ENCODE measurements at places on chromosomes 5 and 9.

DNA sequence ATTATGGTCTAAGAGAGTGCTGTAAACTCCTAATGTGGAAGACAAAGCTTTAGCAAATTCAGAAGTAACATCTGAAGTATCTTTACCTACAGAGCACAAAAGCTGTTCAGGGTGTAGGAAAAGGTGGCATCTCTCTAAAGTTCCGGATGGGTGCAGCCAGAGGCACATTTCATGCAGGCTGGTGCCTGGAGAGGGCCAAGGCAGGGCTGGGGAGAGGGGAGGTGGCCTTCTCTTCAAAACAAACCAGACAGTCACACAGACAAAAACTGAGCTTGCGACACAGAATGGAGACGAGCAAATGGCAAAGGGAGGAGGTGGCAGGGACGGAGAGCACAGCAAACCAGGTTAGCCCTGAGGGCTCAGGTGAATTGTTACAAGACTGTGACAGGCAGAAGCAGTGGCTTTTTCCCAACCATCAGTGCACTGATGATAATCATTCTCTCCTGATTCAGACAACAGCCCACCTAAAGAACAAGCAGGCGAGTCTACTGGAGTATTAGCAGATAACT, 121.5 kb upstream of the PCA3 start:
- H3K27ac ChIP-seq, result no peak overlapping the region
- H3K36me3 ChIP-seq, result no peaks in the 10 kb centered on the region
- DNase-seq, result no peak
- no peaks in the 10 kb centered on the region for H3K27me3 ChIP-seq

DNA sequence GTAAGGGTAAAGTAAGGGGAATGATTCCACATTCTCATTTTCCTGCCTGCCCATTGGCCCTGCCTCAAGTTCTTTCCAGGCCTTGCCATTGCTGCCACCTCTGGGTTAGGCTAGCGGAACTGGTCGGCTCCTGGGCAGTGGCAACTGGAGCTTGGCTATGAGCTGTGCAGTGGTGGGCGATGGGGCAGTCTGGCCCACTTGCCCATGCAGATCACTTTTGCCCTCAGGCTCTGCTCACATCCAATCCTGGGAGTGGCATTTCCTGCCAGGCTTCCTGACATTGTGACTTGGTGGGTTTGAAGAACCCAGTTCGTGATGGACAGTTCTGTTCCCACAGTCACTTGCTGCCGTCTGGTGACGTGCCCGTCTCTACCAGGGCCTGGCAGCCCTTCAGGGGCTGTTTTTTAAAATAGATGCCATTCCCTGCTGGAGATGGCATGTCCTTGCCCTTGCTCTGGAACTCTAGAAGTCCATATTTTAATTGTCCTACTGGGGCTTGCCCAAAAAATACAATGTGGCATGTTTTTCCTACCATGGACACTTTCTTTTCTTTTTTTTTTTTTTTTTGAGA, 86.1 kb downstream of the FGF18 start:
- no peak overlapping the region for H3K4me3 ChIP-seq
- no peaks in the 10 kb centered on the region for H3K27me3 ChIP-seq
- H3K27ac ChIP-seq, result no peak overlapping the region
- H3K36me3 ChIP-seq, result no peaks in the 10 kb centered on the region
- H3K4me1 ChIP-seq, result no peaks in the 10 kb centered on the region

GRCh38 chr5:56340196-56340980, 107.3 kb upstream of the ANKRD55 start:
- no peaks in the 10 kb centered on the region for H3K36me3 ChIP-seq
- no peaks in the 10 kb centered on the region for H3K4me1 ChIP-seq
- H3K4me3 ChIP-seq, result no peak overlapping the region
- H3K27ac ChIP-seq, result no peak overlapping the region
- no peaks in the 10 kb centered on the region for H3K27me3 ChIP-seq
- no peak for DNase-seq

DNA sequence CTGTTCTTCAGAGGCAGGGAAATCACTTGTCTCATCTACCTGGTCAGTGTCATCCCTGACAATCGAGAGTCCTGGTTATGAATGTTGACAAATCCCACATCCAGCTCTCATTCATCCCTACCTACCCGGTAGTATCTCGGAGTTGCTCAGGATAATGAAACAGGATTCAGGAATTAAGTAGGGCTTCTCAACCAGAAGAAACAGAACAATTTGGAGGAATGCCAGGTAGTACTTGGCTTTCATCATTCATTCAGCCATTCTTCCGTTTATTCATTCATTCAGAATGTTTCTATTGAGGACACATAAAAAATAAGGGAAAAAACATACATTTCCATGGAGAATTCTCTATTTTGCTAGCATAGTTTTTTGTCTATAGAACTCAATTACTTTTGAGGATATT, 195.0 kb downstream of the ARHGEF28 start:
- peak overlapping the region; percentile 29 for H3K27ac ChIP-seq
- DNase-seq, result no peak
- H3K4me3 ChIP-seq, result no peak overlapping the region

GRCh38 chr5:141618030-141618803, 583 bp downstream of the DIAPH1 start:
- no peaks in the 10 kb centered on the region for H3K27me3 ChIP-seq
- peak overlapping the region; percentile 99 for H3K27ac ChIP-seq
- H3K36me3 ChIP-seq, result peaks cover 58% of the 10 kb centered on the region
- H3K4me1 ChIP-seq, result peaks cover 25% of the 10 kb centered on the region
- H3K4me3 ChIP-seq, result peak overlapping the region; percentile 96
- peak; percentile 82 for DNase-seq

- H3K27ac ChIP-seq, result no peak overlapping the region
- H3K4me3 ChIP-seq, result no peak overlapping the region
- H3K36me3 ChIP-seq, result no peaks in the 10 kb centered on the region
- no peaks in the 10 kb centered on the region for H3K4me1 ChIP-seq
Measured at GRCh38 chr9:116605060-116605459, 82.0 kb upstream of the TRIM32 start.

- no peak for DNase-seq
- peaks cover 42% of the 10 kb centered on the region for H3K4me1 ChIP-seq
- peaks cover 5% of the 10 kb centered on the region for H3K36me3 ChIP-seq
- H3K4me3 ChIP-seq, result no peak overlapping the region
Measured at GRCh38 chr9:76650692-76651091, 113.5 kb upstream of the PCA3 start.

- H3K4me3 ChIP-seq, result no peak overlapping the region
- H3K36me3 ChIP-seq, result no peaks in the 10 kb centered on the region
- DNase-seq, result no peak
- no peaks in the 10 kb centered on the region for H3K27me3 ChIP-seq
Measured at GRCh38 chr5:111461934-111462333, 50.4 kb downstream of the STARD4 start.

DNA sequence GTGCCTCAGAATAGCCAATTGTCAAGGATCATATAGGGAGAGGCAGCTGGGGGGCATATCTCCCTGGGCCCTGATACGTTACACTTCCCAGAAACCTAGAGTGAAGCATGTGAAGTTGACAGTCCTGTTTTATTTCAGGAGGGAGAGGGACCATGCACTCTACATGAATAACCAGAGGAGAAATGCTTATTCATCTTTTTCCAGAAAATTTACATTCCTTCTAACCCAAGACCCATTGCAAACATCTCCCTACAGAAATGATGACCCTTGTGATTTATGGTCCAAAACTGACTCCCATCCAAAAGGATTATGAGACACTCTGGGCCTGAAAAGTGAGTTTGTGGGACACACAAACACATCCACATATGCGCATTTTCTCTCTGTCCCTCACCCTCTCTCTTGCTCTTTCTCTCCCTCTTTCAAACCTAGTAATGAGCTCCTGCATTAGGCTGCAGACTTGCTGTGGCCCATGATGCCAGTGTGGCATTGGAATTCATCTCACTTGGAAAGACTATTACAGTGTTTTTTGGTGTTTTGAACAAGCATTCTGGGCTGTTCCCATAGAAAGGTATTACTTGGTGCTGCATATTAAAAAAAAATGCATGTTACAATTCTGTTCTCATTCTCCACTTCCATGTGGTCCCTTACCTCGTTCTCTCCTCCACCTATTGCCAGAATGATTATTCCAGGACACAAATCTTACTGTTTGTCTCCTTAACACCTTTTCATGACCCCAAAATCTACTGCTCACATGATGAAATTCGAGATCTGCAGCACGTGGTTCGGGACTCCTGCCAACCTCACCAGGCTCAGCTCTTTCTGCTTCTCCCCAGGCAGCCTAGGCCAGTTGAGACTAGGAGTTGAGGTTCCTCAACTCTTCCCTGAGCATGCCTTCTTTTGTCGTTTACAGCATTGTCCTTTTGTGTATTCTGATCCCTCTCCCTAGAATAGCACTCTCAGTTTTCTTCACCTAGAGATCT, 451.3 kb upstream of the KLF4 start:
- H3K4me1 ChIP-seq, result peaks cover 5% of the 10 kb centered on the region
- no peak for DNase-seq
- H3K27ac ChIP-seq, result no peak overlapping the region
- H3K27me3 ChIP-seq, result no peaks in the 10 kb centered on the region

DNA sequence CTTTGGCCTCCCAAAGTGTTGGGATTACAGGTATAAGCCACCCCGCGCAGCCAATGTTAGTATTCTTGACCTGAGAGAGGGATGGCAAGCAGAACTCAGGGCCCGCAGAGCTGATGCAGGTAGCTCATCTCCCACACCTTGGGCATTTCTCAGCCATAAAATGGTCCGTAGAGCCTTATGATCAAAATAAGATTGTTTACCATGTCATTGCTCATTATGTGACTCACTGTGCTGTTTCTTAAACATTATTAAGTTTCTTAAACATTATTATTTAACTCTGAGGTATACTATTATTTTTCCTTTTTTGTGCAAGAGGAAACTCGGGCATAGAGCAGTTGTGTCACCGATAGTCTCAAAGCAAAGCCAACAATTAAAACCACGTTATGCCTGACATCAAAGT, 42.4 kb upstream of the POU4F3 start:
- H3K4me3 ChIP-seq, result no peak overlapping the region
- peaks cover 11% of the 10 kb centered on the region for H3K36me3 ChIP-seq
- DNase-seq, result no peak
- H3K27ac ChIP-seq, result no peak overlapping the region
- H3K27me3 ChIP-seq, result no peaks in the 10 kb centered on the region
- no peaks in the 10 kb centered on the region for H3K4me1 ChIP-seq

GRCh38 chr9:1878811-1879210, 136.3 kb upstream of the SMARCA2 start:
- no peaks in the 10 kb centered on the region for H3K36me3 ChIP-seq
- no peaks in the 10 kb centered on the region for H3K27me3 ChIP-seq
- no peak overlapping the region for H3K27ac ChIP-seq
- H3K4me3 ChIP-seq, result no peak overlapping the region
- no peak for DNase-seq

- H3K4me1 ChIP-seq, result no peaks in the 10 kb centered on the region
- no peak for DNase-seq
- H3K27me3 ChIP-seq, result no peaks in the 10 kb centered on the region
- no peaks in the 10 kb centered on the region for H3K36me3 ChIP-seq
Measured at GRCh38 chr5:117456866-117457470, 882.3 kb upstream of the SEMA6A start.

DNA sequence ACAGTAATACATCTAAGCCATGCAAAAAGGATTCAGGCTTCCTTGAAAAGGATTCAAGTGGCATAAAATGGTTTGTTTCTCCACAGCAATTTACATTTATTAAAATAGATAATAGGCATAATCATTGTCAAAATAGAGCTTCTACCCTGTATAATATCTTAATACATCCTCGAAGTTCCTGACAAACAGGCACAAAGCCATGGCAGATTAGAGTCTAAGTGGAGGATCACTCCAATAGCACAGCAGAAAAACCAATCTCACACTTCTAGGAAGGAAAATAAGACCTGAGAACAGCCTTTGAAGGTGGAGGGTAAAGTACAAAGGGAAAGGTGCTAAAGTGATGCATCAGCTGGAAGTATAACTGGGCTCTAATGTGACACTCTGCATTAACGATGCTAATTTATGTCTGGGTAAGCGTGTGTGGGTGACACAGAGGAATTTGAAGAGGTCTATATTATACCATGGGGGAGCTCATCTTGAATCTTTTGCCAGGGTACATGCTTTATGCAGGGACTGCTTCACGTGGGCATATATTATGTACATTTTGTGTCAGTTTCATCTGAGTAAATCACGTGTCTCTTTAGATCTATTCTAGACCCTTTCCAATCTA, 28.8 kb downstream of the PPP2R2B start:
- no peak overlapping the region for H3K4me3 ChIP-seq
- H3K27me3 ChIP-seq, result peaks cover 24% of the 10 kb centered on the region
- H3K27ac ChIP-seq, result no peak overlapping the region
- H3K4me1 ChIP-seq, result no peaks in the 10 kb centered on the region
- no peaks in the 10 kb centered on the region for H3K36me3 ChIP-seq

GRCh38 chr9:133166392-133166791, 2.7 kb upstream of the GBGT1 start:
- DNase-seq, result no peak
- H3K4me1 ChIP-seq, result no peaks in the 10 kb centered on the region
- H3K27me3 ChIP-seq, result peaks cover 2% of the 10 kb centered on the region
- H3K36me3 ChIP-seq, result no peaks in the 10 kb centered on the region

DNA sequence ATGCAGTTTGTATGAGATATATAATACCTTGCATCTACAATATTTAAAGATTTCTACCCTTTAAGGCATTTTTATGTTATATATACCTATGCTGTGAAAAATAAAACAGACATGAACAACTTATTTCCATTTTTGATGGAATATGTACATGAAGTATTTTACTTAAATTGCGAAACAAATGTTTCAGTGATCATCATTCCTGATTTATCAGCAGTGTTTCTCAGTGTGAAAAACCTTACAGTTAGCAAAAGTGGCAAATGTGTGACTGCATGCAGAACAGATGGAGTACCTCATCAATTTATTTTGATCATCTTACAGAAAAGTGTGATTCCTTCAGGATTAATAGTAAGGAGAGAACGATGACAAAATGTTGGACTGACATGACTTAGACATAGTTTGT, 43.1 kb downstream of the PRR16 start:
- no peak overlapping the region for H3K4me3 ChIP-seq
- H3K4me1 ChIP-seq, result peaks cover 9% of the 10 kb centered on the region
- no peak for DNase-seq

DNA sequence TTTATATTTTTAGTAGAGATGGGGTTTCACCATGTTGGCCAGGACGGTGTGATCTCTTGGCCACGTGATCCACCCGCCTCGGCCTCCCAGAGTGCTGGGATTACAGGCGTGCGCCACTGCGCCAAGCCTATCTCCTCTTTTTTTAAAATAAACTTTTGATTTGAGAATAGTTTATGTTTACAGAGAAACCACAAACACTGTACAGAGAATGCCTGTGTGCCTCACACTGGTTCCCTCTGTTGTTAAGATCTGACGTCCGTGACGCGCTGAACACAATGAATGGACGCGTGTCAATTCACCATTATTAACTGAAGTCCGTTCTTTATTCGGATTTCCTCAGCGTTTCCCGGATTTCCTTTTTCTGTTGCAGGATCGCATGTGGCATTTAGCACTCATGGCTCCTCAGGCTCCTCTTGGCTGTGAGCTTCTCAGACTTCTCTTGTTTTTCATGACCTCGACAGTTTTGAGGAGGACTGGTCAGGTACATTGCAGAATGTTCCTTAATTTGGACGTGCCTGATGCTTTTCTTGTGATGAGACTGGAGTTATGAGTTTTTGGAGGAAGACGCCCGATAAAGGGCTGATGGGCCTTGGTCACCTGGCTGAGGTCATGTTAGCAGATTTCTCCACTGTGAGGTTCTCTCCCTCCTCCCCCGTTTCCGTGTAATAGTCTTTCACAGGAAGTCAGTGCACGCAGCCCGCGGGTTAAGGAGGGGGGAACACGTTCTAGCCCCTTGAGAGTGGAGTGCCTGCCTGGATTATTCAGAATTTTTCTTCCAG, 69.6 kb downstream of the ANKRD33B start:
- H3K4me3 ChIP-seq, result no peak overlapping the region
- H3K27ac ChIP-seq, result no peak overlapping the region
- H3K4me1 ChIP-seq, result peaks cover 32% of the 10 kb centered on the region
- H3K36me3 ChIP-seq, result peaks cover 6% of the 10 kb centered on the region
